ENCODE measurements at places on chromosomes 11 and 22. TPM values are rescaled to one million over a fixed set of nuclear protein-coding genes. Genes with fewer than 3 reads are reported as not detected.
A peak's percentile ranks its signal among the peaks of the same experiment; 100 is the strongest.

Gene ACER3
- 16.7 TPM for total RNA-seq

Gene OOSP3
- total RNA-seq, result not detected

Gene STK33
- total RNA-seq, result 17.3 TPM

Gene MRGPRX4
- not detected for total RNA-seq

DNA sequence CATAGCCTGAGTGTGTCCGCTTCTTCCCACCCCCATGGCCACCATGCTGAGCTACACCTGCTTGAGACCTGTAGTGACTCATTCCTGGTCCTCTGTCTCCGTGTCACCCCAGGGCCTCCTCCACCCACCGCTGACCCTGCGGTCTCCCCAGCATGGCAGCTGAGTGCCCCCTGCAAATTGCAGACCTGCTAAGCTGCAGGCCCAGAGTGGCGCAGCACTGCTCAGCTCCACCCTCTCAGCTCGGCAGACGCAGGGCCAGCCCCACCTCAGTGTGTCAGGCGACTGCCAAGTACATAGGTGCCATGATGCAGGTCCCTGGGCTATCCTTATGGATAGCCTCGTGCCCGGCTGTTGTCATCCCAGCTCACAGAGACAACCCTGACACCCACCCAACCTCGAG lies 13.1 kb downstream of the MS4A15 start:
- H3K4me1 ChIP-seq, result no peaks in the 10 kb centered on the region
- H3K27me3 ChIP-seq, result peaks cover 8% of the 10 kb centered on the region
- no peak for DNase-seq
- H3K27ac ChIP-seq, result peak overlapping the region; percentile 35

GRCh38 chr11:96136613-96137298 lies 206.2 kb downstream of the MAML2 start:
- H3K27ac ChIP-seq, result peak overlapping the region; percentile 98
- H3K4me1 ChIP-seq, result peaks cover 55% of the 10 kb centered on the region
- H3K4me3 ChIP-seq, result peak overlapping the region; percentile 32
- no peak for DNase-seq

- H3K4me3 ChIP-seq, result no peak overlapping the region
- H3K27ac ChIP-seq, result peak overlapping the region; percentile 91
- H3K4me1 ChIP-seq, result no peaks in the 10 kb centered on the region
- no peak for DNase-seq
- no peaks in the 10 kb centered on the region for H3K36me3 ChIP-seq
Observed at GRCh38 chr11:1127664-1128162, 30.0 kb upstream of the MUC5AC start.

DNA sequence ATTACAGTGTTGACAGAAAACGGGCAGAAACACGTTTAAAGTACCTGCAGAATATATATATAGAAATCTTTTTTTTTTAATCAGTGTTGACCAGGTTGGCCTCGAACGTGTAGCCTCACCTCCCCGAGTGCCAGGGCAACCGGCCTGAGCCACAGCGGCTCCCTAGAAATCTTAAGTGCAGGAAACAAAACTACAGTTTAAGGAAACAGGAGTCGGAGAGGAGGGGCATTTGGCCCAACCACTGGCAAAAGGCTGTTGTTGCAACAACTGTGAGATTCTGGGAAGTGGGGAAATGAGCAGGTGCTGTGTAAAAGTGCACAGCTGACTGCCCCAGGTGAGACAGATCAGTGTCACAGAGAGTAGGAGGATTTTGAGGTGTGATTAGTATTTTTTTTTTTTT lies 3.7 kb downstream of the YWHAH start:
- H3K27ac ChIP-seq, result no peak overlapping the region
- H3K36me3 ChIP-seq, result peaks cover 9% of the 10 kb centered on the region
- DNase-seq, result no peak
- no peaks in the 10 kb centered on the region for H3K27me3 ChIP-seq

Gene SYCE3
- not detected for total RNA-seq

Gene ZNF215
- 11.2 TPM for total RNA-seq

Gene OR10A2
- not detected for total RNA-seq

- H3K36me3 ChIP-seq, result no peaks in the 10 kb centered on the region
- H3K27me3 ChIP-seq, result no peaks in the 10 kb centered on the region
- no peak overlapping the region for H3K27ac ChIP-seq
- no peak for DNase-seq
Observed at GRCh38 chr11:35316161-35316560, 103.2 kb downstream of the SLC1A2 start.

DNA sequence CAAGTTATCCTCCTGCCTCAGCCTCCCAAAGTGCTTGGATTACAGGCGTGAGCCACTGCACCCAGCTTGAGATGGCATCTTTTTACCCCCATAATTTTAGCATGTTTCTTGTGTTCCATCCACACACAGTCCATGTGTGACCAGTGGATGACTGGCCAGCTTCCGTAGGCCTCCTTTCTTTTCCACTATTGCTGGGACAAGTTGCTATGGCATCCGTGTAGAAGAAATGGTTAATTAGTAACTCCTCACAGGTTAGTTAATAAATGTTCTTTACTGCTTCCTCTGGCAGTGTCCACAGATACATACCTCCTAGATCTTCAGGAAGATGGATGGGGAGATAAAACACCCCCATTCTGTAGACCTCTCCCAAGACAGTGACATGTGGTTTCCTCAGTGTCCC lies 154.3 kb upstream of the RASSF10 start:
- no peak overlapping the region for H3K4me3 ChIP-seq
- H3K27me3 ChIP-seq, result no peaks in the 10 kb centered on the region
- no peak for DNase-seq
- H3K4me1 ChIP-seq, result peaks cover 55% of the 10 kb centered on the region
- no peaks in the 10 kb centered on the region for H3K36me3 ChIP-seq

Gene PHETA2
- 1.3 TPM for total RNA-seq

Gene VSIG2
- total RNA-seq, result not detected

Gene PANX3
- total RNA-seq, result not detected

DNA sequence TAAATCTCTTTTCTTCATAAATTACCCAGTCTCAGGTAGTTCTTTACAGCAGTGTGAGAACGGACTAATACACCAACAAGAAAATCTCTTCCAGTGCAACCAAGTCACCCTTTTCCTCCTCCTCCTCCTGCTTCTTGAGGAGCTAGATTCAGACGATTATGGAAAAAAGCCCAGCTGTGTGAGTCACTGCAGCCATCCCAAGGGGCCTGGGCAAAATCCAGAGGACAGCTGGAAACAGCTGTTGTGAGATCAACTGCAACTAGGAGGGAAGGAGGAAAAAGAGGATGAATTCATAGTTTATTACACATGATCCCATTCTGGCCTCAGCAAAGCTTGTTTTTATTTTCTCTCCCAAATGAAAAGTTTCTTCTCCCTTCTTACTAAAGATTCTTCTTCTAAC lies 32.9 kb downstream of the RBFOX2 start:
- no peak overlapping the region for H3K27ac ChIP-seq
- H3K4me3 ChIP-seq, result no peak overlapping the region
- no peaks in the 10 kb centered on the region for H3K27me3 ChIP-seq
- DNase-seq, result no peak
- peaks cover 32% of the 10 kb centered on the region for H3K4me1 ChIP-seq

DNA sequence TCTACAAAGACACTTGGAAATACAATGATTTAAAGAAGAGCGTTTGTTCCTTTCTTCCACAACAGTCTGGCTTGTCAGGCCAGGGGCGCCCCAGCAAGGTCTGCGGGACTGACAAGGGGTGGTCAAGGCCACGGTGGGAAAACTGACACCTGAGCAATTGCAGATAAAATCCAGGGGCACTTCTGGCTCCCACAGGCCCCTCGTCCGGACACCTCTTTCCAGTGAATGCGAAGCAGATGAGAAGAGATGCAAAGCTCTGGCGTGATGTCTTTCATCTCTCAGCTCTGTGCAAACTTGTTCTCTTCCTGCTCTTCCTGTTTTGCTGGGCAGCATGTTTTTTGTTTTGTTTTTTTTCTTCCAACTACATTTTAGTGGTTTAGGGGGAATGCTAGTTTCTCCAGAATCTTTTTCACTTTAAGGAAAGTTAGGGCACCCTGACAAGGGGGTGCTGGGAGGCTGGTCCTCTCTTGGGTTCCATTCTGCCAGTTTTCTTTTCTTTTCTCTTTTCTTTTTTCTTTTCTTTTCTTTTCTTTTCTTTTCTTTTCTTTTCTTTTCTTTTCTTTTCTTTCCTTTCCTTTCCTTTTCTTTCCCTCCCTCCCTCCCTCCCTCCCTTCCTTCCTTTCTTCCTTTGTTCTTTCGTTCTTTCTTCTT lies 11.1 kb upstream of the CBX6 start:
- H3K27me3 ChIP-seq, result no peaks in the 10 kb centered on the region
- H3K27ac ChIP-seq, result no peak overlapping the region
- no peak for DNase-seq
- H3K4me3 ChIP-seq, result no peak overlapping the region
- H3K36me3 ChIP-seq, result no peaks in the 10 kb centered on the region

DNA sequence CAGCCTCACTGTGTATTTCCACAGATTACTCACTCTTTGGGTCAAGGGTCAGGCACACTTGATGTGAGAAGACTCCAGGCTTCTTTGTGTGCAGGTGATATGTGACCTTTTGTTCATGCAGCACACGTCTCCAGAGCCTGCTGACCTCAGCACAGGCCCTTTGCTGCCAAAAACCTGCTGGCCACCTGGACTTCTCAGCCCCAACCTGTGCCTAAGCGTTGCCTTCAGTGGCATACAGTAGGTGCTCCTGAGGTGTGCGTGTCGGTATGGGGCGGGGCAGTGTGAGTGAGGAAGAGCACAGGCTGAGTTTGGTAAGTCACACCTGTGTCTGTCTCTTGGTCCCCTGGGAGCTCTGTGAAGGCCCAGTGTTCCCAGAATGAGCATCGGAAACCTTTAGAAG lies 58.1 kb downstream of the WNT11 start:
- H3K36me3 ChIP-seq, result peaks cover 3% of the 10 kb centered on the region
- no peak for DNase-seq
- H3K27me3 ChIP-seq, result peaks cover 3% of the 10 kb centered on the region
- no peak overlapping the region for H3K27ac ChIP-seq

DNA sequence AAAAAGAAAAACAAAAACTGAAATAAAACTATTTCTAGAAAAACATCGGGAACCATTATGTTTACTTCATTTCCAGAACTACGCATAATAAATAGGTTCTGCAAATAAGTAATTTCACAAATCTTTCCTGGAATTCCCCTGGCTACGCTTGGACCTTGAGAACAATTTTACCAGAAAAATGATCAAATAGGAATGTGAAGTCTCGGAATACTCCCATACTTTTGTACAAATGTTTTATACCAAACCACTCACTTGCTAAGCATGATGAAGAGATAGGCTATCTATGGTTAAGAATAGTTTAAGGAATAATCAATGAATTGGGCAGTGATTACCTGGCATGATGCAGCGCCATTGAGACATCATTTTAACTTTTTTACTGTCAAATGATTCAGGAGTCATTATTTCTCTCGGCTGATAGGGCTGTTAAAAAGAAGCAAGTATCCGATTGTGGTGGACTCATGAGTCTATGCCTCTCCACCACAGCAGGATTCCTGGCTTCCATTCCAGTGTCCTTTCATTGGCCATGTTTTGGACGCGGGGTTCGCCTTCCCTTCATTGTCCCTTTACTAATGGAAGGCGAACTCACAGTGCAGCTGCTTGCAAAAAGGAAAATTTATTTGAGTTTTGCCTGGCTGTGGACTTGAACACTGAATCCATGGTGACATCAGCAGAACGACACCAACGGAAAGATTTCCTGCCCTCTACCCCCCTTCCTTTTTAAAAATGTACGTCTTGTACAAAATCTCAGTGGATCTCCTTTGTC lies 39.9 kb upstream of the BLID start:
- no peak overlapping the region for H3K27ac ChIP-seq
- H3K27me3 ChIP-seq, result no peaks in the 10 kb centered on the region
- H3K36me3 ChIP-seq, result no peaks in the 10 kb centered on the region
- DNase-seq, result no peak
- peaks cover 68% of the 10 kb centered on the region for H3K4me1 ChIP-seq

Gene DBX1
- 29.6 TPM for total RNA-seq

Gene PRODH
- total RNA-seq, result 0.09 TPM

DNA sequence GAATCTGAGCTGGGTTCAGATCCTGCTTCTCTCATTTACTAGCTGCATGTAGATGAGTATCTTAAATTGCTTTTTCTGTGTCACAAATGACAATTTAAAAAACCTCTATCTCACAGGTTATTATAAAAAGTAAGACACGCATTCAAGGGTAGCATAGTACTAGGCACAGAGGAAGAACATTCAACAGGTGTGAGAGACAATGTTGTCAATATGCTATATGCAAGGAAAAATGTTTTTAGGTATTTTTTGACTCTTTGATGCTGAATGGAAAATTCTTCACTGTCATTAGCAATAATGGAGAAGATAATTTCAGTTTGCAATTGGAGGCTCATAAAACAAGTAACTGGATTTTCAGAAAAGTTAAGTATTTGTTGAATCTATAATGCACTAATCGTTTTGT lies 81.6 kb downstream of the PIWIL4 start:
- DNase-seq, result no peak
- no peaks in the 10 kb centered on the region for H3K36me3 ChIP-seq
- H3K4me1 ChIP-seq, result no peaks in the 10 kb centered on the region
- H3K27ac ChIP-seq, result no peak overlapping the region
- peaks cover 3% of the 10 kb centered on the region for H3K27me3 ChIP-seq

- peak; percentile 56 for DNase-seq
- no peaks in the 10 kb centered on the region for H3K27me3 ChIP-seq
- no peaks in the 10 kb centered on the region for H3K36me3 ChIP-seq
- no peak overlapping the region for H3K4me3 ChIP-seq
Observed at GRCh38 chr11:19938169-19938856, 222.0 kb downstream of the DBX1 start.

- peak overlapping the region; percentile 80 for H3K4me3 ChIP-seq
- H3K27me3 ChIP-seq, result peaks cover 2% of the 10 kb centered on the region
- peak overlapping the region; percentile 98 for H3K27ac ChIP-seq
- H3K4me1 ChIP-seq, result peaks cover 78% of the 10 kb centered on the region
- H3K36me3 ChIP-seq, result no peaks in the 10 kb centered on the region
- peak; percentile 90 for DNase-seq
Observed at GRCh38 chr11:65487467-65488272, 11.2 kb upstream of the MALAT1 start.

DNA sequence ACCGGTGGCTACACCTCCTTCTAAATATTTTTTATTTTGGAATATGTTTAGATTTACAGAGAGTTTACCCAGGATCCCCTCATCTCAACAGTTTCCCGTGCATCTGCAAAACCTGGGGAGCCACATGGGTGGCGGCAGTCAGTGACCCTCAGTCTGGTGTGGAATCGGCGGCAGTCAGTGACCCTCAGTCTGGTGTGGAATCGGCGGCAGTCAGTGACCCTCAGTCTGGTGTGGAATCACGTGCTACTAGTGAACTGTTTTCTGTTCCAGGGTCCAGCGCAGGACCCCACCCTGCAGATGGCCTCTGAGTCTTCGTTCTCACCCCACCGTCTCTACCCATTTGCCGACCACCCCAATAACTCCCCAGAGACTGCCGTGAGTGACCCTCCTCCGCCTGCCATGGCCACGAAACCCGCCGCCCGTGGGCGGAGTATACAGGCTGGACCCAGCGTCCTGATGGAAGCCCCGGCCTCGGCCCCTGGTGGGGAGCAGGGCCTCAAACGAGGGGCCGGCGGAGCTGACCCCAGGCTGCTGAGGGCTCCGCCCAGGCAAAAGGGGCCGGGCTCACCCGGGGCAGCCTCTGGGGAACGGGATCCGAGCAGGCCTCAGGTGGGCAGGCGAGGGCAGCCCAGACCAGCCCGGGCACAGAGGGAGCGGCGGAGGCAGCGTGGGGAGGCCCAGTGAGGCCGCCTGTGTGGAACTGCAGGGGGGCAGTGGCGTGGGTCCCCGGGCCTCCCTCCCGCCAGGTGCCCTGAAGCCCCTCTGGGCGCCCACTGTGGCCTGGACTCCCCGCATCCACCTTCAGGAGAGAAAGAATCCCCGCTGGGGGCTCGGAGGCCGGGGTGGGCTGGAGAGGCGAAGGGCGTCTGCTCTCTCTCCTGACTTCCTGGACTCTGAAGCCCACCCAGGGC lies 2.5 kb downstream of the IL17REL start:
- H3K27ac ChIP-seq, result no peak overlapping the region
- DNase-seq, result no peak
- H3K4me3 ChIP-seq, result no peak overlapping the region
- H3K27me3 ChIP-seq, result peaks cover 36% of the 10 kb centered on the region
